ENCODE measurements at places on chromosomes 12 and 14.

- H3K27me3 ChIP-seq = no peaks in the 10 kb centered on the region
- H3K4me3 ChIP-seq = no peak overlapping the region
- no peak for DNase-seq
- peaks cover 16% of the 10 kb centered on the region for H3K4me1 ChIP-seq
- H3K36me3 ChIP-seq = no peaks in the 10 kb centered on the region
Measured at GRCh38 chr12:100138803-100139098, 3.9 kb downstream of the BLTP3B start.

DNA sequence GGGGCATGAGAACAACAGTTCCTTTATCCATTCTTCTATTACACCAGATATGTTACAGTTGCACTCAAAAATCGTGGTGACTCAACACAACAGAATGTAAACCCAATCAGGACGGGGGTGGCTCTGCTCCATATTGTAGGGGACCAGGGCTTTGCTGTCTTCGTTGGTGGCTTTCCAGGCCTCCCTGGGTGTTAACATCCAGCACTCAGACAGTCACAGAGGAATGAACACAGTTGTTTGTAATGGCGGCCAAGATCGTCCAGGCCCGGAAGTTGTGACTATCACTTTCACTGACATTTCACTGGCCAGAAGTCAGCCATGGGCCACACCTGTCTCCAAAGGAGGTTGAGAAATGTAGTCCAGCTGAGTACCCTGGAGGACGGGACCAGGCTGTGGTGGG lies 204.1 kb downstream of the CACNA1C start:
- no peak for DNase-seq
- H3K27me3 ChIP-seq = no peaks in the 10 kb centered on the region
- H3K4me3 ChIP-seq = no peak overlapping the region

DNA sequence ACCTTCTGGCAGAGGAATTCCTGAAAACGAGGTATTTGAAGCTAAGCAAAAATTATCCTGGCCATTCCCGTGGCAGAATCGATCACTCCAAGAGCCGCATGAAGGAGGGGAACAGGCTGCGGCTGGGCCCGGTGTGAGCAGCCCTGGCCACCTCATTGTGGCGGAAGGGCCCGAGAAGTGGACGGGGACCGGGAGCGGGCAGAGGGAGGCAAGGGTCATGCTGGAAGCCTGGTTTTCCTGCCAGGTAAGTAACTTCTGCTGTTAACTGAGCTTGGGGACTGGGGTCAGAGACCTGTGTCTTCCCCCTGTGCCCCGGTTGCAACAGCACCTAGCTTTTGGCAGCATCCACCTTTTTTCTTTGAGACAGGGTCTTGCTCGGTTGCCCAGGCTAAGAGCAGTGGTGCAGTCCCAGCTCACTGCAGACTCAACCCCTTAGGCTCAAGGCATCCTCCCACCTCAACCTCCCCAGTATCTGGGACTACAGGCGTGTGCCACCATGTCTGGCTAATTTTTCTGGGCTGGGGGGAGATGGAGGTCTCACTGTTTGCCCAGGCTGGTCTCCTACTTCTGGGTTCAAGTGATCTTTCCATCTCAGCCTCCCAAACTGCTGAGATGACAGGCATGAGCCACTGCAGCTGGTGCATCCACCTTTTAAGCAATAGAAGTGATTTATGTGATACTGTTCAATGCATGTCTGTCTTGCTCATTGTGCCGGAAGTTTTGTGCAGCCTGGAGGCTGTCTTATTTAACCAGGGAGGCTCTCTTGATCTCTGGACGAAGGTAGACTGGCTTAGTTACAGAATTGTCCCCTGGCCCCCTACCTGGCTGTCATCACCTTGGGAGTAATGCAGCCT lies 174.0 kb upstream of the MYL2 start:
- H3K36me3 ChIP-seq = no peaks in the 10 kb centered on the region
- DNase-seq = no peak
- H3K4me3 ChIP-seq = no peak overlapping the region
- no peaks in the 10 kb centered on the region for H3K4me1 ChIP-seq

DNA sequence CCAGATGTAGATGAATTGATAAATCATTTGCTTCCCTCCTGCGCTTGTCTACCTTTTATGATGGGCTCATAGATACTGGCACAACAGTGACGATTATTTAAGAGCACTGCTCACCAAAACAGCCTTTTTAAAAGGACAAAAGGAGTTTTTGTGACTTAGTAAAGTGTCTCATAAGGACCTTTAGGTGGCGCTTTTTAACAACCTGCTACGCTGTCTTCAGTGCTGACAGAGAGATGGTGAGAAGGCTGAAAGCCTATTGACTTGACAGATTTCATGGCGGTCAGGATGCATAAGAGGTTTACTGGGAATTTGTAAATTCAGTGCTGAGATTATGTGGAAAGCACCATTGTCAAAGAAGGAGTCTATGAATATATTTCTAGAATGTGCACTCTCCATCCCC lies 87.6 kb downstream of the SLC15A5 start:
- no peak for DNase-seq
- H3K4me1 ChIP-seq = no peaks in the 10 kb centered on the region
- H3K27ac ChIP-seq = no peak overlapping the region
- no peaks in the 10 kb centered on the region for H3K36me3 ChIP-seq
- H3K27me3 ChIP-seq = no peaks in the 10 kb centered on the region

DNA sequence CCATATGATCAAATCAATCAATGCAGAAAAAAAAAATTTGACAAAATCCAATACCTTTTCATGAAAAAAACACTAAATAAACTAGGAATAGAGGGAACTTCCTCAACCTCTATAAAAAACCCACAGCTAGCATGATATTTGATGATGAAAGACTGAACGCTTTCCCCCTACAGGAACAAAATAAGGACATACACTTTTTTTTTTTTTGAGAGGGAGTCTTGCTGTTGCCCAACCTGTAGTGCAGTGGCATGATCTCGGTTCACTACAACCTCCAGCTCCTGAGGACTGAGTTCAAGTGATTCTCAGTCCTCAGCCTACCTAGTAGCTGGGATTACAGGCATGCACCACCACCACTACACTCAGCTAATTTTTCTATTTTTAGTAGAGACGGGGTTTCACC lies 17.9 kb upstream of the CAMKK2 start:
- H3K27me3 ChIP-seq = no peaks in the 10 kb centered on the region
- H3K27ac ChIP-seq = no peak overlapping the region
- H3K36me3 ChIP-seq = peaks cover 44% of the 10 kb centered on the region
- no peaks in the 10 kb centered on the region for H3K4me1 ChIP-seq

- H3K27me3 ChIP-seq = no peaks in the 10 kb centered on the region
- H3K4me3 ChIP-seq = no peak overlapping the region
- DNase-seq = no peak
- H3K4me1 ChIP-seq = peaks cover 44% of the 10 kb centered on the region
Measured at GRCh38 chr14:89470401-89470800, 53.4 kb upstream of the FOXN3 start.

- no peak overlapping the region for H3K27ac ChIP-seq
- no peaks in the 10 kb centered on the region for H3K4me1 ChIP-seq
- H3K4me3 ChIP-seq = no peak overlapping the region
- no peak for DNase-seq
Measured at GRCh38 chr14:55973285-55973800, 144.9 kb upstream of the PELI2 start.

DNA sequence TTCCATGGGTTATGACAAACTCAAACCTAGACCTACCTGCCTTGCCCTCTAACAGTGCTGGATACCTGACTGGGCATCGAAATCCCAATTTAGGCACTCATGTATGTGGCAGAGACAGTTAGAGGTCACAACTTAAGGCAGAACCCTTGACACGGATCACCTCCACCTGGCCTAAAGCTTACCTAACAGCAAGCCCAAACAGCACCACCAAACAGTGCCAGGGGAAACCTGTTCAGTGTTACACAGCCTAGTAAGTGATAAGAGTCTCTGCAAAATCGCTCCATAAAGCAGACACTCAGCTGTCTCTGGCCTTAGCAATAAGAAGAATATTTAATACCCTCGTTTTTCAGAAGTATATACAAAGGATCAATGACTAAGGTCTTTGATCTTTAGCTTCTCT lies 77.8 kb downstream of the SPPL3 start:
- no peak overlapping the region for H3K4me3 ChIP-seq
- no peak for DNase-seq
- no peaks in the 10 kb centered on the region for H3K4me1 ChIP-seq
- no peaks in the 10 kb centered on the region for H3K36me3 ChIP-seq
- H3K27me3 ChIP-seq = no peaks in the 10 kb centered on the region

DNA sequence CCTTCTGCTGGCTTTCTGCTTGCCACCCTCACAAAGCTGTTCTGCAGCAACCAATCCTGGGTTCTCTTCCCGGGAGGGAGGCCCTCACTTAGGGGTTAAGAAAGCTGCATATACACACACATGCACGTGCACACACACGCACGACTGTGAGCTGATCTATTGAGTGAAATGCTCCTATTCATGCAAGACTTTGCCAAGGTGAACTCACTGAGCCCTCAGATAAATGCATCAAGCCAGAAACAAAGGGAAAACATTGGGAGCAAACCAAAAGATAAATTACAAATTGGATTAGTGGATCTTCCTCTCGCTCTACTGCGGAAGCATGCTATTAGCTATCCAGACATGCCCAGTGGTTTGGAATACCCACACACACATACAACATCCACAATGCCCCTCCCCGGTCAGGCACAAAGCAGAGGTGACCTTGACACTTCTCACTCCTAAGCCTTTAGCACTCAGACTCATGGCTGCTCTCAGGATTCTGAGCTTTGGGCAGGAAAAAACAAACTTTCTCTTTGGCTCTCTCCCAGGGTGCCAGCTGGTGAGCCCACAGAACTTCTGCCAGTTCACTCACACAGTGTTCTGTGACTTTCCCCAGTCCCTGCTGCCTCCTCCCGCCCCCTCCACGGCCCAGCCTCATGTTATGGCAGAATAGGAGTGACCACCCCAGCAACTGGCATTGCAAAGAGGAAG lies 320.0 kb downstream of the DPF3 start:
- no peaks in the 10 kb centered on the region for H3K4me1 ChIP-seq
- DNase-seq = no peak
- peaks cover 4% of the 10 kb centered on the region for H3K27me3 ChIP-seq
- H3K4me3 ChIP-seq = no peak overlapping the region
- no peaks in the 10 kb centered on the region for H3K36me3 ChIP-seq

GRCh38 chr12:97597031-97597751 lies 134.6 kb downstream of the RMST start:
- no peaks in the 10 kb centered on the region for H3K4me1 ChIP-seq
- H3K4me3 ChIP-seq = no peak overlapping the region
- DNase-seq = no peak
- no peaks in the 10 kb centered on the region for H3K27me3 ChIP-seq
- no peak overlapping the region for H3K27ac ChIP-seq
- no peaks in the 10 kb centered on the region for H3K36me3 ChIP-seq

DNA sequence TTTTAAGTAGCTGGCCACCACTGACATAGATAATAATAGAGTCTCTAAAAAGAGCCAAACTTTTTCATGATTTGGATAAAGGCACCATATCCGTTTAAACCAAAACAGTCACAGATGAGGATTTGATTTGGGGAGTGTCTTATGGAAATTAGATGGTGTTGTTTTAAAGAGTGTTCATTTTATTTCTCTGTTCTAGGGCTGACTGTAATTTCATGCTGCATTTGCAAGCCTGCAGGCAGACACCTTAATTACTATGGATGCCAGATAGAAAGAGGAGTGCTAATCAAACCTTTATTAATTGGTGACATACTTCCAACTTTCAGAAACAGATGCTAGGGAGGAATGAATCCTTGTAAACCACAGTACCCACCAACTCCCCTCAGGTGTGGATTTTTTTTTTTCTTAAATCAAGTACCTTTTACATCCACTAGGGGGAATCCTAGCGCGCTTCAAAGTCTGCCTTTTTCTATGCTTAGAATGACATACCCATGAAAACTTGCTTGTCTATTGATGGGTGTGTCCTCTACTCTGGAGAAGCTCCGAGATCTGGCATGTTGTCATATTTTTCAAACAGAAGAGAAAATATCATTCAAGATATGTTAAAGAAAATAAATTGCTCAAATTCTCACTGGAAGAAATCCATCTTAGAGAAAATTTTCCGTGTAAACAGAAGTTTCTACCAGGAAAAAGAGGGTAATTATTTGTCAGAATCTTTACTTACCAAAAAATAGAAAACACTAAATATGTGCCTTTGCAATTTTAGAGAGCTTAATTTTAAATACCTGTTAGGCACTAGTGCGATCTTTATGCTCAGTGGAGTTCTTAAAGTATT lies 14.2 kb upstream of the PLXNC1 start:
- no peaks in the 10 kb centered on the region for H3K4me1 ChIP-seq
- H3K27ac ChIP-seq = no peak overlapping the region
- peak; percentile 79 for DNase-seq
- H3K27me3 ChIP-seq = no peaks in the 10 kb centered on the region

DNA sequence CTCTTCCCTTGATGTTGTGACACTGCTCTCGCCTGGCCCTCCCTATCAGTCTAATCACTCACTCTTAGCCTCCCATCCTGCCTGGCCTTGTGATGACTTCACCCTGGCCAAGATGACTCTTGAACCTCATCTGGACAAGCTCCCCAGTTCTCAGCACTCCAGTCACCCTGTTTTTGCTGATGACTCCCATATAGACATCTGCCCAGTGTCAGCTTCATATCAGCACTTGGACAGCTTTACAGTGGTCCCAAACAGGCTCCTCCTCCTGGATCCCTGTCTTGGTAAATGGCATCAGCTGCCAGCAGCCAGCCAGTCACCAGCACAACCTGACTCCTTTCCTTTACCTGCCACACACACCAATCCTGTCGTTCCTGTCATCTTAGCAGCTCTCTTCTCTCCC lies 104.2 kb downstream of the POLR3B start:
- no peak overlapping the region for H3K27ac ChIP-seq
- no peak for DNase-seq
- H3K4me3 ChIP-seq = no peak overlapping the region

GRCh38 chr12:119673634-119674033 lies 5.7 kb downstream of the PRKAB1 start:
- H3K27ac ChIP-seq = peak overlapping the region; percentile 31
- peaks cover 22% of the 10 kb centered on the region for H3K4me1 ChIP-seq
- no peaks in the 10 kb centered on the region for H3K27me3 ChIP-seq
- H3K4me3 ChIP-seq = no peak overlapping the region
- H3K36me3 ChIP-seq = peaks cover 68% of the 10 kb centered on the region
- no peak for DNase-seq

DNA sequence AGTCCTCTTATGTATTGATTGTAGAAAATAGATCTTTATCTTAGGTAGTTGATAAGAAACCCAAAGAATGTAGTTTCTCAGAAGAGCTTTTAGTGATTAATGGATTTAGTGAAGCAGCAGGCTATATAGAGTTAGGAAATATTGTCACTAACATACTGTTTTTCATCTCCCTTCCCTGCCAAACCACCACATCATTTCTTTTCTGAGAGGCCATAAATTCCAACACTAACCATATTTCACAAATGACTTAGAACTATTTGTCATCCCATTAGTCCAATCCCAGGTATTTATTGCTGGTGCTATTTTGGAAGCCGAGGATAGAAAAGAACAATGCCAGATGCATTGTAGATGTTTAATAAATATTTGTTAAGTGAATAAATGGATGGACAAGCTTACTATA lies 185.7 kb downstream of the KICS2 start:
- no peak overlapping the region for H3K27ac ChIP-seq
- no peaks in the 10 kb centered on the region for H3K4me1 ChIP-seq
- H3K36me3 ChIP-seq = no peaks in the 10 kb centered on the region
- DNase-seq = no peak
- H3K27me3 ChIP-seq = no peaks in the 10 kb centered on the region

GRCh38 chr14:71289536-71289935 lies 382.3 kb downstream of the PCNX1 start:
- no peak for DNase-seq
- no peaks in the 10 kb centered on the region for H3K27me3 ChIP-seq
- H3K4me1 ChIP-seq = peaks cover 11% of the 10 kb centered on the region
- no peak overlapping the region for H3K4me3 ChIP-seq

GRCh38 chr14:96512602-96513397 lies 10.6 kb downstream of the PAPOLA start:
- H3K27me3 ChIP-seq = no peaks in the 10 kb centered on the region
- H3K4me1 ChIP-seq = peaks cover 18% of the 10 kb centered on the region
- no peak for DNase-seq
- no peak overlapping the region for H3K4me3 ChIP-seq
- H3K27ac ChIP-seq = no peak overlapping the region
